ENCODE measurements at places on chromosomes 5 and 9.

- no peak for DNase-seq
Observed at GRCh38 chr5:32445287-32445758, 783 bp upstream of the ZFR start.

- no peak for DNase-seq
Observed at GRCh38 chr5:94884311-94884710, 265.8 kb downstream of the SLF1 start.

DNA sequence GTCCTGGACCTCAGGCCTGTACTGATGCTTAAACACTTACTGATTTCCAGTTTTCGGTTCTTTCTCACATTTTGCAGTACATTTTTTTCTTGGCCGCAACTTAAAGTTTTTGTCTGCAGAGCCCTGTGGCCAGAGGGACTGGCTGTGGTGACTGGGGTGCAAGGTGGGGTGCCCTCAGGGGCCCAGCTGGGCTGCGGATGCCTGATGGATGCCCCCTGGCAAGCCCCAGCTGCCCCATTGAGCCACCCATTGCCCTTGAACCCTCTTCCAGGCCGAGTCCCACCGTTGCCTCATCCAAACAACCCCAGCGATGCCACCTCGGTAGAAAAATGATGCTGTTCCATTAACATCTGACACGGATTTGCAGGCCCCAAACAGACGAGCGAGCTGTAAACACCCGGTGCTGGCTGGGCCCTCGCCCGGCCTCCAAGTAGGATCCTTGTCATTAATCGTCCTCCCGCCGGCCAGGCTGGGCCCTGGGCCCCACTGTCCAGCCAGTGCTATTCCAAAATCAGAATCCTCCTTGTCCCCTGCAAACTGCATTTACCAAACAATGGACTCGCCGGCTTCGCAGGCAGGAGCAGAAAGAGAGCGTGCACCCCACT, 107.9 kb downstream of the PHF2 start:
- DNase-seq, result no peak

DNA sequence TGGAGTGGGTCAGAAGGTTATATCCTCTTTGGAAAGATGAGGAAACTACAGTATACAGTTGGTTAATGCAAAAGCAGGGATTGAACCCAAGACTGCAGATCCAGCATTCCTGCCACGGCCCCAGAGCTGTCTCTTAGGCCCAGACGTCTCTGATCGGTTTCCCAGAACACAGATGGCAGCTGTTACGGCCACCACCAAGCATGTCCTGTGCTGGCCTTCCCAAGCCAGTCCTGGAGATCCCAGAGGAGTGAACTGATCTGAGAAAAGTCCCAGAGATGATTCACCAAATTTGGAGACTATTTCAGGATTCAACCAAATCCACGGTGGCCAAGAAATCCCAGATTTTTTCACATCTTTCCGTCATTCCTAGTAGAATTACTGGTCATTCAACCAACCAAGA, 20.1 kb downstream of the TNIP1 start:
- no peak for DNase-seq

DNA sequence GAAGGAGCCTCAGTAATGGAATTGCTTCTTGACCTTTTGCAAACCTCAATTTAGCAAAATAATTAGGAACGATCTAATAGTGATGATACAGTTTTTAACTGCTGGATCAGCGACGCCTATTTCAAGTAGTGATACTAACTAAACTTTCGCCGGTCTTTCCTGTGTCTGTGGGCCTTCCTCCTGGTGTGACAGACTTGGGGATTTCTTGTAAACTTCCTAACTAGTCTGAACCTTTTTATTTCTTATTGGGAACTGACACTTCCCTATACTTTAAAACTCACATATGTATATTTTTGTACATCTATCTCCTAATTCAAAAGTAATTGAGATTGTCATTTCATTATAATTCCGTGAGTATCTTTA, 15.2 kb downstream of the ITGA1 start:
- no peak for DNase-seq
